ENCODE measurements at places on chromosomes 16 and 17. TPM values are rescaled to one million over a fixed set of nuclear protein-coding genes. Genes with fewer than 3 reads are reported as not detected.

DNA sequence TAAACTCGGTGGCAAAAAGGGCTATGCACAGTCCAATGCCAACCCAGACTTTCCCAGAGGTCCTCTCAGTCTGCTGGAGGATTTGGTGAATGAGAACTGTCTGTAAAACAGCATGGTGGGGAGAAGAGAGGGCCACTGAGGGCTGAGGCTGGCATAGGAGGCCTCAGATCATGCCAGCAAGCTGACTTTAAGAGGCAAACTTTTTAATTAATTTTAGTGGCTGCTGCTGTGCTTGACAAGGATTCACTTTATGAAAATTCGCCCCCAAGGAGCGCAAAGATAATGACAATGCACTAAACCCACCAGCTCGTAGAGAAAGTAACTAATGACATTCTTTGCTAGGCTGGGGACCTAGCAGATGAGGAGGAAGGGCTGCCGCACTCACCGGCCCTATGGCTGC lies 15.0 kb downstream of the ABCC12 start:
- DNase-seq = no peak

- DNase-seq = no peak
Measured at GRCh38 chr16:74168445-74168844, 128.2 kb upstream of the PSMD7 start.

DNA sequence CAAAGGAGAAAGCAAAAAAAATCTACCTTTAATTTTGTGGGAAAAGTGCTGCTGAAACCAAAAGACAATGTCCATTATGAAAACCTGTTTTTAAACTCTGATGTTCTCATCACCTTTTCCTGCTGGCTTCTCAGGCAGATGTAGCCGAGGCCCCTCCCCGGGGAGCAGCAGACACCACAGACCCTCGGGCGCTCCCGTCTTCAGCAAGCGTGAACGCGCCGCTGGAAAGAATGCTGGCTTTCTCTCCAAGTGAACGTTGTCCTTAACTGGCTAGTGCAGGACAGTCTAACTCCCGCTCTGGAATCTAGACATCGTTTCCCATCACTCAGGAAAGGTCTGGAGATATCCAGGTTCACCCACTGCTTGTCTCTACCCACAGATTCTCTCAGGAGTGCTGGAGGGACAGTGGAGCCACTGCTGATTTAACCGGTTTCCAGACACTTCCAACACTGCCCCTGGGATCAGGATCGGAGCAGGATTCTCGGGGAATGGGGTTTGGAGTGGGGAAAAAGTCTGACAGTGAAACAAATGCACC lies 211.2 kb downstream of the RBFOX3 start:
- no peak for DNase-seq

DNA sequence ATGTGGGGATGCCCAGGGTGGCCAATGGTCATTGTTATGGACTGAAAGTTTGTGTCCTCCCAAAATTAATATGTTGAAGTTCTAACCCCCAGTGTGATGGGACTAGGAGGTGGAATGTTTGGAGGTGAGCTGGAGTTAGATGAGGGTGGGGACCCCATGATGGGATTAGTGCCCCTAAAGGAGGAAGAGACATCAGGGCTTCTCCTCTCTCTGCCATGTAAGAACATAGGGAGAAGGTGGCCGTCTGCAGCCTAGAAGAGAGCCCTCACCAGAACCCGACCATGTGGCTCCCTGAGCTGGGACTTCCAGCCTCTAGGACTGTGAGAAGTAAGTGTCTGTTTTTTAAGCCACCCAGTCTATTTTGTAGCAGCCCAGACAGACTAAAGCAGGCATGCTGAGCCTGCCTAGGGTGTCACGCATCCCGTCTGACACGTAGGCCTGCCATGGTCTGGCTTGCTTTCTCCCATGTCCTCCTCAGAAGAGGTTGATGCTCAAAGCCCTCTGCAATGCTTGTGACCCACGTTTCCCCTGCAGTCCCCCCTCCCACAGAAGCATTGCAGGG lies 4.0 kb upstream of the PRPSAP1 start:
- no peak for DNase-seq

The CHRNE gene
- 1.0 TPM for polyA plus RNA-seq

The NPW gene
- 7.9 TPM for polyA plus RNA-seq

The IL4R gene
- 37.6 TPM for polyA plus RNA-seq
